NCI-H1092 treated with DMSO at 0.1 percent for 48 hours (cell line): ENCODE measurements at places on chromosomes 4 and X.

- no peak for DNase-seq
Observed at GRCh38 chr4:145496292-145496691, 14.6 kb downstream of the SMAD1 start.

- DNase-seq: no peak
Observed at GRCh38 chr4:3768842-3769641, 2.9 kb downstream of the ADRA2C start.

DNA sequence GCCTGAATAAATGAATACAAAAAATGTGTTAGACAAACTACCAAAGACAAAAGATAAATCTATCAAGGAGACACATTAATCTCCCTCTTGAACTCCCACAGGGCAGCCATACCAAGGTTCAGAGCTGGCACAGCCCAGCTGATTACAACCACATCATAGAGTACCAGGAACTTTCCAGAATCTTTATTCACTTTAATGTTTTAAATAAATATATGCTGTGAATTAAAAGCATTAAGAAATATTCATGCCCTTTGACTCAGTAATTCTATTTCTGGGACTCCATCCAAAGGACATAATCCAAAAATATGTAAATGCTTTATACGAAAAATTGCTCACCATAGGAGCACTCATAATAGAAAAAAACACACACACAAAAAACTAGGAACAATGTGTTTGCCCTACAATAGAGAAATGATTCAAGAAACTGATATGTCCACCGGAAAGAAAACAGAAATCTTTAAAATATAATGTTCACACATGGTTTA, 126.0 kb downstream of the LDB2 start:
- DNase-seq: no peak

GRCh38 chr4:2135083-2135482, 76.0 kb downstream of the NAT8L start:
- peak; percentile 21 for DNase-seq

DNA sequence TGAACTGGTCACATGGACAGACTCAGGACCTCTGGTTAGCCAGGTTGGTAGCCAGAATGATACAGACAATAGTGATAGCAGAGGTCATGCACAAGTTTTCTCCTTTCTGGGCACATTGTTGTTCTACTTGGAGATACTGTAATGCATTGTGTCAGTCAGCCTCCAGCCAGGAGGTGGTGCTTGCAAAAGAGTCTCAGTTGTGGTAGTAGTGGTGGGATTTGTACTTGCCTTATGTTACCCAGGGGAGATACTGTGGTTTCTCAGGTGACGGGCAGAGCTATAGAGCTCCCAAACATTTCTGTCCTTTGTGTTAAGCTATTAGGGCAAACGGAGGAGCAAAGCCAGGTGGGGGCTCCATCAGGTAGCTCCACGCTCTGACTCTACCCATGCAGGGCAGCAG, 190.5 kb downstream of the STPG2 start:
- DNase-seq: no peak

GRCh38 chr4:138275963-138276621, 33.9 kb upstream of the SLC7A11 start:
- DNase-seq: no peak

- no peak for DNase-seq
Observed at GRCh38 chr4:65311120-65311519, 359.2 kb downstream of the EPHA5 start.

GRCh38 chr4:68717999-68718398, 47.5 kb upstream of the UGT2B15 start:
- no peak for DNase-seq

DNA sequence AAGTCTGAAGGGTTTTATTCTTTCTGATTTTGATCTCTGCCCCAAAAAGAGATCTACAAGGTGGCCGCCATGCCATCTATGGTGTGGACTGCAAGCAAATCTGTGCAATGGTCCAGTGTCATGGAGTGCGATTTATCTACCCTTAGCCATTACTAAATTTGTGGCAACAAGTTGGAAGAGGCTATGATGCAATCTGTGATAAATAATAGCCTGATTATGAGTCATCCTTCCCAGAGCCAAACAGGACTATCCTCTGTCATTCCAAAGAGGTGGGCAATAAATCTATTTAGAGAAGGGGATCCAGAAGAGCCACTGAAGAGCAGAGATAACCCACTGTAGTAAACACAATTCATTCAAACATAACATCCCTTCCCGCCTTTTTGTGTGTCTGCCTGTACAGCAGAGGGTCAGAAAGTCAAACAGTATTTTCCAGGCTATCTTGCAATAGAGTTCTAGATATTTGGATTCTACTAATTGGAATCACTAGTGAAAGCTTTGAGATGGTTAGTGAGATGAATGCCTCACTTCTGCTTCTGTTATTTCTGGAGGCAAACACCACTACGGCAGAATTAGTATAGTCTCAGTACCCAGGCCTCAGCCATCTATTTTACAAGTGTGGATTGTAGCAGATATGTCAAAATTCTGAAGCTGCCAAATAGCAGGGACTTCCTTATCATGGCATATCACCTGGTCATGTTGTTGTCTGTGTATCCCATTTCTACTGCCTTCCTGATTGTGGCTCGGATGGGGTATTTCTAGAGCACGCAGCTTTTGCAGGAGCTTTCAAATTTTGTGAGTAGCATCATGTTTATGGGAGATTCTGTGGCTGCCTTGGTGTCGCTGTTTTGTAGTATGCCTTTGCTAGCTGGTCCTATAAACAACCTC, 192.0 kb downstream of the SMIM20 start:
- no peak for DNase-seq

- no peak for DNase-seq
Observed at GRCh38 chrX:47723689-47724088, 64.7 kb upstream of the UXT start.

DNA sequence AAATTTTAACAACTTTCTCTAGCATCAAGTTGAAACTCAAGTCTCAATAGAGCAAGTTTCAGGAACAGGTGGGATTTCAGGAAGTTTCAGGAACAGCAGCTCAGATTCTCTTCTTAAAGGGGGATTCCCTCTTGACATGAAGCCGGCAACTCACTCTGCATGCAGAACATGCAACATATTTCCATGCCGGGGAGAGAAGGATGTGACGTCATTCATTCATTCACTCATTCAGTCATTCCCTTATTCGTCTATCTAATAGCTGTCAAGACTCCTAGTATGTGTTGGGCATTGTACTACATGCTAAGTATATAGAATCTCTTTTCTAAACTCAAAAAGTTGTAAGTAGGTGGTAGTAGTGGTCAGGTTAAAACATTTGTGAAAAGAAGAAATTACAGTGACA, 4.8 kb upstream of the FAM9A start:
- no peak for DNase-seq

- no peak for DNase-seq
Observed at GRCh38 chrX:139787601-139788000, 79.6 kb upstream of the MCF2 start.

- DNase-seq: no peak
Observed at GRCh38 chr4:165418073-165418472, 39.3 kb downstream of the CPE start.

GRCh38 chr4:77695774-77696173, 90.2 kb downstream of the CXCL13 start:
- no peak for DNase-seq

- DNase-seq: no peak
Observed at GRCh38 chr4:47930971-47931804, 16.8 kb upstream of the NFXL1 start.

- DNase-seq: peak; percentile 31
Observed at GRCh38 chrX:39875834-39876628, 221.7 kb downstream of the BCOR start.

DNA sequence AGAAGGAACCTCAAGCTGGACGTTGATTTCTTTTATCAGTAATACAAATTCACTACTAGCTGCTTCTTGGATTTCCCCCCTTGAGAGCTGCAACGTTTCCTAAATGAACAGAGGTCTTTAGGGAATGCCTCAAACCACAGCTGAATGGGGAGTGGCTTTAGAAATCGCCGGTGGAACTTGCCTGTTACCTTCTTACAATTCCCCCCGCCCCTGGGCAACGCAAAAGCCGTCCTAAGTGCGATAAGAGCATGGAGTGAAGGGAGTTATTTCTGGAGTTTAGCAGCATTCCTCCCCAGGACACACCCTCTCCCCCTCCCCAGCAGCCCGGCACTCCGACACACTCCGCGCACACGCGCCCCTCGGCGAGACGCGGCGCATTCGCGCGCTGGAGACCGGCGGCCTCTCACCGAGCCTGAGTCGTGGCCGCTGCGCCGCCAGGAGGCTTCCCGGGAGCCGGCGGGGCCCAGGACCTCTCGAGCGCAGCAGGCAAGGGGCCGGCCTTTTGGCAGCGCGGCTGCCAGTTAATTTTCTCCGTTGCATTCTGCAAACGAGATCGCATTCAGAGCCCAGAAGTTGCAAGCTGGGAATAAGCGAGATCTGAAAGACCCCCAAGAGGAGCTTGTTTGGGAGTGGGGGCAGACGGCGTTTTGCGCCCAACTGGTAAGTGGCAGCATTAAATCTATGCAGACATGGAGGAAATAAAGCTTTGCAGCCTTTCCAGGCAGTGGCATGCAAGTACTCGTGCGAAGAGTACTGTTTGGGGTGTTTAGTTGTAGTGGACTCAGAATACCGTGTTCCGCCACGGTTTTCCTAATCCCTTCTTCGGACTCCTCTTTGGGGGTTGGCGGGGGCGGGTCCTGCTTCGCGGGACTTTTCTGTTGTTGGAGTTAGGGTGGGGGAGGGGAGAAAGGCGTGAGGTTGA, 134.7 kb downstream of the PALLD start:
- DNase-seq: peak; percentile 56

GRCh38 chr4:156538210-156538609, 433.4 kb downstream of the PDGFC start:
- no peak for DNase-seq

- DNase-seq: no peak
Observed at GRCh38 chr4:126007142-126007541, 692.4 kb downstream of the FAT4 start.

DNA sequence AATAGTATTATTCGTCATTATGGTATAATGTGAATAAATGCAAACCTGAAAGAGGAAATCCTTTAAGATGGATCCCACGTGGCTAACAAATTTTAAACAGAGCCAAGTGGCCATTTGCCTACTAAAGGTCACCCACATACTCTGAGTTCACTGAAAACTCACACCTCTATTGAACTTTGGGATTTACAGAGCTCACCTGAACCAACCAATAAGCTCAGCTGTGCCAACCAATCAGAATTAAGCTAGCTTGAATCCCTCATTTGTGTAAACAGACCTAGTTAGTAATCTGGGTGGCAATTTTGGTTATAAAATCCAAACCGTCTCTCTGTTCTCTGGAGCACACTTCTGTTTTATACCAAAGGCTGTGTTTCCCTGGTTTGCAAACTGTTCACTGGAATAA, 5.4 kb upstream of the NUDT9 start:
- DNase-seq: no peak

- no peak for DNase-seq
Observed at GRCh38 chrX:23953908-23954269, 46.1 kb downstream of the CXorf58 start.

GRCh38 chrX:45771560-45772340, 571.1 kb upstream of the DIPK2B start:
- DNase-seq: no peak

DNA sequence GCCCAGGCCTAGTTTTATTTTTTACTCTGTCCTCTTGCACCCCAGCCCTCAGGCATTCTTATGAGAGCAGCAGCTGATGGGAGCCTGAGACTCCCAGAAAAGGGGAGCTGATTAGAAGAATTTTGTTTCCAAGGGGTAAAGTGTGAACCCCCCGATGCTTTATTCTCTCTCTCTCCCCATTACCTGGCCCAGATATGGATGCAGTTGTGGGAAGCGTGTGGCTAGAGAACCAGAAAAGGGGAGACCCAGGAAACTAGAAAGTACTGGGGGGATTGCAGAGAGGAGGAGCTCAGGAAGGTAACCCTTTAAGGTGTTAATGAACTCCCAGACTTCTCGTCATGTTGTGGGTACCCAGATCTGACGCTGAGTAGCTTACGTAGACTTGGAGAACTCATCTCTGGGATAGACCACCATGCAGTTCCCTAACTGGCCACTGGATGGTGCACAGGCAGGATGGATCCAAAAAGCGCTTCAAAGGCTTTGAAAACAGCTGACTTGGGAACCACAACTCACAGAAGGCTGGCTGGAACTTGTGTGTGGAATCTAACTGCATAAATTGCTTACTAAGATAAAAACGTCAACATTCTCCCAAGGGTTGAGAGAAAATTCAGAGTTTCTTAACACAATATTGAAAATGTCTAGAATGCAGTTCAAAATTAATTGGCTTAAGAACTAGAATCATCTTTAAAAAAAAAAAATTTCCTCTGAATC, 64.7 kb downstream of the TBC1D14 start:
- DNase-seq: peak; percentile 37

GRCh38 chr4:181982856-181983255, 260.3 kb upstream of the TENM3 start:
- DNase-seq: peak; percentile 47

DNA sequence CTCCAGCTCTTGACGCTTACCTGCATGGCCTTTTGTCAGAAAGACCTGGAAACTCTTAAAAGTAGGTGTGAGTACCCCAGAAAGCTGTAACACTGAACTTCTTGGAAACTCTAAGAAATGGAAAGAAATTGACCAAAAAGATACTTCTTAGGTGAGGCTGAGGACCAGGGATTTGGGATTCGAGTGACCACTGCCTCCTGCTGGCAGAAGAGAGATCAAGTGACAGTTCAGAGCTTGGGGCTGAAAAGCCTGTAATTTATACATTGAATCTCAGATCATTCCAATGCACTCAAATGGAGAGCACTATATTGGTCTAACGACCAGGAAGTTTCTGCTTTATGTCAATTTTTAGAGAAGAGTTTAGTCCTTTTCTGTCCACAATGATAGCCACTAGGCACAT, 204.6 kb downstream of the PDGFRA start:
- no peak for DNase-seq

GRCh38 chr4:110132816-110133719, 65.3 kb downstream of the ELOVL6 start:
- DNase-seq: no peak

DNA sequence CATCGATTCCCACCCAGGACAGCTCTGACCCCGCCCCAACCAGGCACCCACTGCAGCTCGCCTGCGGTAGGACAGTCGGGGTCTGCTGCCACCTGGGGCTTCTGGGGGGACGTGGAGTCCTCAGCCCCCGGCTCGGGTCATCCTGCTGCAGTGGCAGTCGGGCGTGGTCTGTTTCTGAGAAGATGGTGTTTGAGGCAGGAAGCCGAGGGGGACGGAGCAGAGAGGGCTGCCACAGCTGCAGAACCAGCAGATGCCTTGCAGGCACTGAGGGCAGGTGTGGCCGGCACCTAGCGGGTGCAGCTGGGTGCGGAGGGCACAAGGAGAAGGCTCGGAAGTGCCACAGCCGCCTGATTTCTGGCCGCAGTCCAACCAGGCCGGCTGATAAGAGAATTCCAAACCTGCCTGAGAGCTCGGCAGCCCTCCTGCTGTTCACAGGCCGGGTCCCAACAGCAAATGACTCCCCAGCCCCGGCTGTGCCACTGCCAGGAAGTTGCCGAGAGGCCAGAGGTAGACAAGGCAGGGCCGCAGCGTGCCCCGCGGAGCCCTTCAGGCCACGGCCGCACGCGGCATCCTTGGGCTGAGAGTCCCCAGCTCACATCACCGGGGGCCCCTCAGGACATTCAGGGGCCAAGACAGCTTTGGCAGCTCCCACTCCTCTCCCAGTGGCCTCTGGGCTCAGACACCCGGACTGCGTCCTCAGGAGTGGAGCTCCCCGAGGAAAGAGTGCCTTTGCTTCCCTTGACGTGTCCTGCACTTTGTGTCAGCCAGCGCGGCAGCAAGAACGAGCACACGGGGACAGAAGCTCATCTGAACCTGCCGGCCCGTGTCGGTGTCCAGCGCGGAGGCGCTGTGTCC, 9.4 kb upstream of the CPLX1 start:
- DNase-seq: peak; percentile 53

GRCh38 chr4:134665429-134665828, 463.8 kb upstream of the PABPC4L start:
- DNase-seq: no peak

- DNase-seq: peak; percentile 46
Observed at GRCh38 chr4:128831531-128832242, 22.2 kb downstream of the JADE1 start.
